ENCODE measurements at places on chromosomes 7 and 10.

GRCh38 chr10:114346176-114347031 is 57.9 kb downstream of the AFAP1L2 start:
- DNase-seq, result no peak

DNA sequence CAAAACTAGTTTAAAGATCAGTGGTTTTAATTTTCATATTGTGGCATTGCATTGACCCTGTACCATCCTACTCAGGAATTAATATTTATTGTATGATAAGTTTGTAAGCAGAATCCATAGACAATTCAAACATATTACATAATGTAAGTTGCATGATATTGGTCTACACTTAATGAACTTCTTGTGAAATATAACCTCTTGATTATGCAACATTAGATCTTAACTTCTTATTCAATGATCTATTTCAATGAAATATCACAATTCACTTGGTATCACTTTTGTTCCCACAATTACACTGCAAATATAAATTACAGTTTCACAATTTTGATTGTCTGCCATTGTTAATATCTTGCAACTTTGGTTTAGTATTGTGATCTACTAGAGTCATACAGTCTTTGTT is 44.0 kb upstream of the TMEM229A start:
- no peak for DNase-seq

GRCh38 chr10:47046321-47047126 is 135.3 kb downstream of the PTPN20 start:
- DNase-seq, result no peak

DNA sequence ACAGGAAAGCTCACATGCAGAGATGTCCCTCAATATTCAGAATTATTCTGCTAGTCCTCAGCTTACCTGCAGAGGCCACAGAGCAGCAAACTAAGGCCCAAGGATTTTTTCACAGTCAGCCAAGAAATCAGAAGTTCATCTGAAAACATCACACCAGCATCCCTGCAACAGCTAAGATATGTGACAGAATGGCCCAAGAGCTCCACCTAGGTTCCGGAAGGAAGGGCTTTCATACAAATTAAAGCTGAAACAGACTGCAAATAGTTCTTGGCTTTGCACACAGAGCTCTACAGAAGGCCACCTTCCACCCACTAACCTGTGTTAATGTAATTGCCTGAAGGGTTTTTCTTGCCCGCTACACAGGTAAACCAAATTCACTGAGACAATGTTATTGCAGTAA is 438.8 kb upstream of the C7orf33 start:
- no peak for DNase-seq

DNA sequence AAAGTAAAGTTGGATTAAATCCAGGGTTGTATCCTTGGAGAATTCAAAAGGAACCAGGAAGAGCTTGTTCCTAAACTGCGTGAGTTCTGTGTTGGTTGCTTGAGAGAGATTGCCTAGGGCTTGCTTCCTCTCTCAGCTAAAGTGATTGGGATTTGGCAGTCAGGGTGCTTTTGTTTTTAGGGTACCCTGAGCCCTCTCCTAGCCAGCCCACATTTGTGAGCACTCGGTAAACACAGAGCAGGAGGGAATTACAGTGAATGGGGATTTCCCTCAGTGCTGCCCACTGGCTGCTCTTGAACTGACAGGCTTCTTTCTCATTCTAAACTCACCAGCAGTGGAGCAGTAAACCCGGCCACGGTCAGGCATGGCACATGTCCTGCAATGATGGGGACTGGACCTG is 146.9 kb downstream of the TPST1 start:
- DNase-seq, result no peak

GRCh38 chr10:101291331-101292193 is 62.3 kb upstream of the LBX1 start:
- DNase-seq, result no peak

Measured in activated CD4-positive, CD25-positive, alpha-beta regulatory T cell treated with anti-CD3 and anti-CD28 coated beads, Interleukin-2, amount 50 U/mL, for 72 hours (primary cell).